ENCODE measurements at places on chromosomes 1 and 21.

GRCh38 chr1:155966750-155967149, 11.6 kb downstream of the ARHGEF2 start:
- no peak for DNase-seq

GRCh38 chr1:165112260-165112659, 244.3 kb downstream of the LMX1A start:
- DNase-seq: no peak

DNA sequence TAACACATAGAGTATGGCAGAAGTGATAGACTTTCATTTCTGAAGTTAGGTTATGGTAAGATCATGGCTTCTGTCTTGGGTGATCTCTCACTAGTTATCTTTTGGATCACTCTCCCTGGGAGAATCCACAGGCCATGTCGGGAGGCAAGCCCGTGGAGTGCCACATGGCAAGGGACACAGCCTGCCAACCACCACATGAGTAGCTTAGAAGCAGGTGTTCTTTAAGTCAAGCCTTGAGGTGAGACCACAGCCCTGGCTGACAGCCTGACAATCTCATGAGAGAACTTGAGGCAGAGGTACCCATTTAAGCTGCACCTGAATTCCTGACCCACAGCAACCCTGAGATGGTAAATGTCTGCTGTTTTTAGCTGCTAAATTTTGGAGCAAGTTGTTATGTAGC, 130.4 kb downstream of the KCNN3 start:
- DNase-seq: peak; percentile 73

GRCh38 chr1:205748403-205749233, 1.4 kb downstream of the NUCKS1 start:
- no peak for DNase-seq

- DNase-seq: peak; percentile 50
Measured at GRCh38 chr21:45862543-45863207, 118.9 kb upstream of the COL6A1 start.

DNA sequence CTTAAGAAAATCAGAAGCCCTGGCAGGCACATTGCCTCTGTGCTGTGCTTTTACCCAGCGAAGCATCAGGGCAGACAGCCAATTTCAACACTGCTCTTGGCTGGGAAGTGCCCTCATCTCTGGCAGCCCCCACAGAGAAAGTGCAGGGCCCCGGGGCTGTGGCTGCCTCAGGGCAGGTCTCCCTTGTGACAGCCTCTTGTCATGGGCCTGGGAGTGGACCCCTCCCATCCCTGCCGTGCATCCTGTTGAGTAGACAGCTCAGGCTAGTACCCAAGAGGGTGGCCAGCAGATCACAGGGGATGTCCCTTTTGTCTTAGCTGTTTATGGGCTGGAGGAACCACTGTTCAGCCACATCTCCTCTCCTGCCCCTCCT, 23.3 kb downstream of the TTC34 start:
- peak; percentile 62 for DNase-seq

GRCh38 chr1:148372731-148373130, 110.4 kb downstream of the PPIAL4G start:
- no peak for DNase-seq

DNA sequence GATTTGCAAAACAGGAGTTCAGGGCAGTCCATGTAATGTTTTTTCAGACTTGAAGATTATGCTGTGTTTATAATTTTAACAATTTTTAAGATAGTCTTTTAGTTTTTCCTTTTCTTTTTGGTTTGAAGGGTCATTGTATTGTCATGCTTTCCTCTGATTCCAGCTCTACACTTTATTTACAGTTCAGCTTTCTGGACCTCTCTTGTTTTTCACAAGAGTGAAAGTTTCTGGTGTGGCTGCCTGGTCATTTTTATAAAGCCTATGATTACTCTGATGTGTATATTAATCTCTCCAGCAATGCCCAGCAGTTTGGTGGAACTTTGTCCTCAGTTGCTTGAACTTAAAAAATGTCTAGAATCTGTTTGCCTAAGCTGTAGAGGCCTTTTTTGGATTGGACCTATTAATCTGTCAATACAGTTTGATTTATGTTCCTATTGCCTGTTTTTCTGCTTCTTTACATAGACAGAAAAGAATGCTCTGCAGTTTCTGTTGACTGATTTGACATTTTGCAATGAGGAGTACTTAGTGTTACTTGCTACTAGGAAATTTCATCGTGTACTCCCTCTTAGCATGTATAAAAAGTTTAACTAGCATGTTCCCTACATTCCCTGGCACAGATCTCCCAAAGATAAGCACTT, 52.2 kb downstream of the XCL2 start:
- no peak for DNase-seq

DNA sequence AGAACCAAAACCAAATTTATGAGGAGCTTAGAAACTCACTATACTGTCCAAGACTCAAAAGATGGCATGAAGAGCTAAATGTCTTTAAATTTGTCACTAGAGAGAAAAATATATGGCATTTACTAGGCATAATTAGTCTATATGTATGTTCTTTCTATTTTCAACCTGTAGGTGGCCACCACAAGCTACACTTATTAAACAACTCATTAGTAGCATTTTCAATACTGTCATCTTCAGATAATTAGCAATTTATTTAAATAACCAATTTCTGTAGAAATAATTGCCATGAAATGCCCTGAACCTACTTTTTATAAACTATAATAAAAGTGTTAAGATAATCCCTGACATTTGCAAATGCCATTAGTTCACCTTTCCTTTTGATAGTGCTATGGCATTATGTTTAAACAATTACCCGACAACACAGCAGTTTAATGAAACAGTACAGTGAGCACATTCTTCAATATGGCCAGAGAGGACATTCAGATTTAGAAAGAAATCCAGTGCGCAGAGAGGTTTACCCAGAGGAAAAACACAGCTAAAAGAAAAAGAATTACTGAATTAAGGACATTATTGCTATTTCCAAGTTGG, 522.5 kb downstream of the PTBP2 start:
- DNase-seq: no peak

DNA sequence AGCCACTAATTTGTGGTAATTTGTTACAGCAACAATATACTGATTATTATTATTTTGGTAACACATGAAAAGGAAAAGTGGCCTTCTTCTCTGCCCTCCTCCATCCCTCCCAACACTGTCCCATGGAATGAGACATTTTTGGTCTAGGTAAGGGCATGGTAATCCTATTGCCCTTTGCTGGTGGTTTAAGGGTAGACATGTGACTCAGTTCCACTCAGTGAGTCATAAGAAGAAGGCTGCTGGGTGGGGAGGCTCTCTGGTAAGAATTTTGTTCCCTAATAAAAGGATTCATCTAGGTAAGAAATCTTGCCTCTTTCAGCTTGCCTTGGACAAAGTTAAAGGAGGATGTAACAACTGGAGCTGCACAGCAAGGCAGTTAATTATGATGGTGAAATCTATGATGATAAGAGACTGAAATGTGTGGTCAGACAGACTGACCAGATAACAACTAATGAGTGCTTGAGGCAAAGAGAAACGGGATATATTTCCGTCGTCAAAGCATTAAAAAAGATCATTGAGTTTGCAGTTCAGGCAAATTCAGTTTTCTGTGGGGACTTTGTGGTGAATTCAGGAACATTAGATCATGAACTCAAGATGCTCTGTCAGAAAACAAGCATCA, 232.0 kb upstream of the KCNK2 start:
- DNase-seq: no peak

DNA sequence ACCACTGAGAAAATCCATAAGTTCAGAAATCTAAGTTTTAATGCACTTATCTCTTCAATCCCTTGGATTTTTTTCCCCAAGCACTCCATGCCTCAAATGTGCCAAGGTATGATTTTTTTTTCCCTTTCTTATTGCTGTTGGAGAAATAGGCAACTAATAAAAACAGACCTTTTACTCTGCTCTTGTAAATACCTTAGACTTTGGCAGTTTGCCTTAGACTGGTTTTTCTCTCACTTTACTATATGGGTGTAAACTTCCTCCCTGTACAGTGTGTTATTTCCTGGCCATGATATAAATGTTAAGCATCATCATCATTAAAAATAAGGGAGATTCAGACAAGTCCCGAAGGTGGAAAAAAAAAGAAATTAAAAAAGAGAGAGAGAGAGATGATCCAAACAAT, 65.7 kb downstream of the LRRC8C start:
- no peak for DNase-seq

GRCh38 chr1:151934048-151934493, 24.8 kb upstream of the THEM4 start:
- DNase-seq: no peak

DNA sequence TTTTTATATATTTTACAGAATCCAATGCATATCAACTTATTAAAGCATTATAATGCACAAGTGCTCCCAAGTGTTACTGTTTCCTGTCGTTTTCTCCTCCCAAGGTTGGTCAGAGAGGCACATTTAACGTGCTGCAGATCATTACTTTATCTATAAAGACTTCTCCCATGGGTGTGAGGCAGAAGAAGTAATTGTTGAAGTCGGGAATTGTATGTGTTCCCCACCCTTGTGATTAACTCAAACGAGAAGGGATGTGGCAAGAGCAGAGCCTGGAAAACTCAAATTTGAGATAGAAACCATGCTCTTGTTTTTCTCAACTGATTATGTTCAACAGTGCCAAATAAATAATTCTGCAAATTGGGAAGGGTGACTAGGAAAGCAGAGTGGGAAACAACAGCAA, 412.5 kb upstream of the ADAMTS5 start:
- DNase-seq: no peak

GRCh38 chr1:60923389-60924087, 158.8 kb upstream of the NFIA start:
- DNase-seq: no peak

GRCh38 chr1:214633686-214634085, 30.7 kb downstream of the CENPF start:
- no peak for DNase-seq

GRCh38 chr1:204190212-204191211, 5.8 kb downstream of the KISS1 start:
- no peak for DNase-seq

GRCh38 chr1:63795455-63795854, 21.6 kb downstream of the ROR1 start:
- no peak for DNase-seq

- no peak for DNase-seq
Measured at GRCh38 chr21:39385299-39386145, 36.6 kb upstream of the HMGN1 start.

GRCh38 chr21:41431788-41432548, 5.9 kb downstream of the MX1 start:
- DNase-seq: no peak

DNA sequence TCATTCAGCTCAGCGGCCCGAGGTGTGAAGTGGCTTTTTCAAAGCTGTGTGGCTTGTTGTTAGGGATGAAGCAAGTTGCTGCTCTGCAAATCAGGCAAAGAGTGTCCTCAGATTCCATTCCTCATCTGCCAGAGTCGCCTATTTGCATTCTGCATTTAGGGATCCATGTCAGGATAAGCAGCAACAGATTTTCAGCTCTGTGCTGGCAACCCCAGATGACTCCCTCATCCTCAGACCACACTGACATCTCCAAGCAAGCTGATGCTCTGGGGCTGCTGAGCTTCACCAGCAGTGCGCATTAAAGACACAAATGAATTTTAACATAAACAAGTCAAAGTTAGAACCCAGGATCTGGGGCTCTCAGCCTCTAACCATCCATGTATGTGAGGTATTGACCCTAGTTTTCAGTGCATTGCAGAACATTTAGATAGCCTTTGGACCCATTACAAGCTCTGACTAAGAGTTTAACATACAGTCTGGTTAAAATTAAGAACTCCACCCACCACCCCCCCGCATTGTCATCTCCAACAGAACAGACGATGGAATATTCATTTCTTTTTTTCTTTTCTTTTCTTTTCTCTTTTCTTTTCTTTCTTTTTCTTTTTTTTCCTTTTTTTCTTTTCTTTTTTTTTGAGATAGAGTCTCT, 10.9 kb downstream of the CFAP107 start:
- DNase-seq: no peak

Measured in coronary artery (tissue), 2 donors.